Skin of body (tissue), 3 donors: ENCODE measurements at places on chromosomes 2 and 18. TPM values are rescaled to one million over a fixed set of nuclear protein-coding genes. Genes with fewer than 3 reads are reported as not detected.

RBKS gene
- total RNA-seq = 1.2 TPM

MMADHC gene
- total RNA-seq = 92.2 TPM

DNA sequence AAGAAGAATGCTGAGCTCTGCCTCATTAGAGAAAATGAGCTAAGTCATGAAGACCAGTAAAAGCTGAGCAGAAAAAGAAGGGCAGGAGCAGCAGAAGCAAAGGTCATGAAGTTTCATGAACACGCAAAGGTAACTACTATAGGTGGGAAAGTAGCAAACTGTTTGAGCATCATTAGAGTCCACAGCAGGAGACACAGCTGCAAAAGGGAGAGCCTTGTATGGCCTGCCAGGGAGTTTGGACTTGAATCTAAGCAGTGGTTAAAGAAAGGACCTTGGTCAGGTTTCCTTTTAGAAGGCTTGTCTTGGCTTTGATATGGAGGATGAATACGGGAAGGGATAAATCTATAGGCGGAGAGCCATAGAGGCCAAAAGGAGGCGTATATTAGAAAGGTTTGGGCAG is 34.0 kb downstream of the DAPL1 start:
- DNase-seq = no peak

DNA sequence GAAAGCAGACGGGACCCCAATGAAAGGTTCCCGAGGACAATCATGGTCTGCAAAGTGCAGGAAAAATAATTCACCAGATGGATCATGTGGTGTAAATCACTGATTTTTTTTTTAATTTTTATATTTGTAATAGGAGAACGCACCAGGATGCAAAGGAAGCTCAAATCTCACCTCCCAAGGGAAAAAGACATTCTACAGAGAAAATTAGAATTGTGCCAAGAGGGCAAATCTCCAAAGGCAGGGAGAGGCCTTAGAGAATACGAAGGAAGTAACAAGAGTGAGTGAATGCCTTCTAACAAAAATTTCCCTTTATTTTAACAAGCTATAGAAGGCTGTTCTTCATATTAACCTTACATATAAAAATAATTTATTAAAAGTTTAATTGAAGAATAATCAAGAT is 90.9 kb downstream of the ANKRD44 start:
- no peak for DNase-seq

GRCh38 chr2:30780776-30781330 is 26.4 kb downstream of the CAPN13 start:
- no peak for DNase-seq

- DNase-seq = no peak
These were observed 16.6 kb downstream of the TRAF3IP1 start for GRCh38 chr2:238336793-238337444.

DNA sequence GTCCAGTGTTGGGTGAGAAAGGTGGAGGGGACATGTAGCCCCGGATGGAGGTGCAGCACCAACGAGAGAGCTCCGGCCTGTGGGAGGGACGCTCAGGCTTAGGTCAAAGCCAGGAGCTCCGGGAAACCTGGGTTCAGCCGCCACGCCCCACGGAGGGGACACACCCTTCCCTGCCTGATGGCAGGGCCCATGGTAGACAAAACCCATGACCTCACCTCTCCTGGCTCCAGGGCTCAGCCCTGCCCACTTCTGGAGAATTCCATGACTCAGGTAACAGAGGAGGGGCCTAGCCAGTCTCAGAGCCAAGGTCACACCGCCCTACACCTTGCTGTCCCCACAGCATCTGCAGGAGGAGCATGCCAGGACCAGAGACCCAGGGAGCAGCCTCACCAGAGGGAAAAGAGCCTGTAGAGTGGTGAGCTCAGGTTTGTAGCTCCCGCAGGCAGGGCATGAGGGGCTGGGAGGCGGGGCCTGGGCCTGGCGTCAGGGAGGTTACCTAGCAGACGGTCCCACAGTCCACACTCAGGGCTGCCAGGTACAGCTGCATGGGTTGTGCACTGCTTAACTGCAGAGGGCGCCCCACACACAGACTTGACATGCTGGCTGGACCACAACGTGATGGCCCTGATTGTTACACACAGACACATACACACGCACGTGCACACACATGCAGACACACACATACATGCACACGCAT is 70.8 kb upstream of the SMAD7 start:
- no peak for DNase-seq

GRCh38 chr2:200786423-200786822 is 25.3 kb upstream of the BZW1 start:
- DNase-seq = no peak

DNA sequence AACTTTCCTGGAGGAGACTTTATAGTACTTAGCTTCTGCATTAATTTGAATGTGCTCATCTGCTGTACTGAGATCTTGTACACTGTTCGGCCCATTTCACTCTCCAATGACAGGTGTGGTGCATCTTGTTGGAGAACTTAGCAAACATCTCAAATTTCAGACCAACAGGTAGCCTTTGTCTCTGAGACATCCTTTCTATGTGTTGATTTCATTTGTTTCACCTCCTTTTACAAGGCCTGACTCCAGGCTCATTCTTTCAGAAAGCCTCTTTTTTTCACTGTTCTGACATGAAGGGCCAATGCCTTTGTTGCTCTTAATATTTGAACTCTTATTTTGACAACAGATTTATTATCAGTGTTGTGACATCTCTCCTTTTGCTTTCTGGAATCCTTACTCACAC is 271.8 kb upstream of the FANCL start:
- no peak for DNase-seq

DNA sequence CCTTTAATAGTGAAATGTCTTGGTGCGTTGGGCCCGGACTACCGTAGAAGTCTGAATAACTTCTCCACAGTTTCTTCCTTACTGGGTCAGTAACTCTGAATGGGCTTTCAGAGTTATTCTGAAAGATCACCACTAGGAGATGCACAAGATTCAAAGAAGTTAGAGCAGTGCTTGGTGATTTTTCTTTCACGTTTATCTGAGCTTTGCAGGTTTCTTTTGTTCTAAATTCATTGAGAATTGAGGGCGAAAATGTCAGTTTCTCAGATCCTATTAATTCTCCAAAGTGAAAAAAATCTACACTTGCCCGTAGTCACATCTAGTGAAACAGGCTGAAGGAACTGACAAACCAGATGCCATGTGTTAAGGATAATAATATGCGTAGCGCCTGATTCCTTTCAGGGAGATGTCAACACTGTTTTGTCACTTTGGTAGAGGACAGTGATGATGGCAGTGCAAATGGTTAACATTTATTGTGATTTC is 70.1 kb downstream of the QPCT start:
- DNase-seq = peak; percentile 75
